H9 (cell line): ENCODE measurements at places on chromosomes 6 and 20.
A peak's percentile ranks its signal among the peaks of the same experiment; 100 is the strongest.

DNA sequence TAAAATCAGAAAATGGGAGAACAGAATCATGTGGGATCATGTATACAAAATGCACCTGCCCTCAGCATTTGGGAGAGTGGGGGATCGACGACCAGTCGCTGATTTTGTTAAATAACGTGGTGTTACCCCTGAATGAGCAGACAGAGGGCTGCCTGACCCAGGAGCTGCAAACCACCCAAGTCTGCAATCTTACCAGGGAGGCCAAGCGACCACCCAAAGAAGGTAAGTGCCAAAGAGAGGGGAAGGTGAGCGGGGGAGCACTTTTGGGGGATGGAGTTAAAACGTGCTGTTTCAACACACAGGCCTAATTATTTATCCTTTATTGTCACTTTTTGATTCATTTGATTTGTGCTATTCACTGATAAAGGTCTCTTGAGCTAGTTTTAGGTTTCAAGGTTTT lies 4.1 kb downstream of the ADGRB3 start:
- DNase-seq = peak; percentile 29

DNA sequence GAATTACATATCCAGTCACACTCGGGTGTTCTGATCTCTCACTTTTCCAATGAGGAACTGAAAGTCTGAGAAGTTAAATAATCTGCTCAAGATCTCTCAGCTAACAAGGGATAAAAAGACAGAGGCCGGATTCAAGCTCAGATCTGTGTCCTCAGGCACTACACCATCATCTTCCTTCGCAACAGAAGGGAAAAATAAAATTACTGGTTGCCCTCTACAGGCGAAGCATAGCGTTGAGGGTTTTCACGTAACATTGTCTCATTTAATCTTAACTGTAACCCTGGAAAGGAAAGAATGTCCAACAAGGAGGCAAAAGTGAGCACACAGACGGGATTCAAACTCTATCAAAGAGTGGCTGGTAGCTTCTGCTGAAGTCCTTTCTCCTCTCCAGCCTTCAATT lies 67.8 kb upstream of the ANKEF1 start:
- DNase-seq = no peak

DNA sequence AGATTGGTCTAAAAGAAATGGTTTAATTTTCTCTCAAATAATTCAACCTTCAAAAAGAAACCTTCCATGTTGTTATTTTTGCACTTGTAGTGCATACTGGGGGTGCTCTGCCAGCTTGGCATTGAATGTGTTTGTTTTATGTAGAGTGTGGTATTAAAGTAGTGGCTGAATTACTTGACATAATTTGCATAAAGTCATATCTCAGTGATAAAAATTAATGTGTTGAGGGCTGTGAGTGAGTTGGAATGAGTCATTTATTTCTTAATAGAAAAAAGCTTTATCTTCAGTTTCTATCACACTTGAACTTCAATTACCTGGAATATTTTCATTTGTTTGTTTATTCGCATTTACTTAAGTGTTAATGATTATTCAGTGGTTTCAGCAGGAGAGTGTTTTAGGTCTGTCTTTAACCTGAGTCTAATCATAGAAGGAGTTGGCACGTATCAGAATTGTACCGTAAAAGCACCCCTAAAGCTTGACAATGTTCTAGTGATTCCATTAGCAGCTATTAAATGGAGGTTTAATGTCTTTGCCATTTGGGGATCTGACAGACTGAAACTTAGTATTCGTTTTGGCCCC lies 801.2 kb upstream of the FLRT3 start:
- DNase-seq = no peak

DNA sequence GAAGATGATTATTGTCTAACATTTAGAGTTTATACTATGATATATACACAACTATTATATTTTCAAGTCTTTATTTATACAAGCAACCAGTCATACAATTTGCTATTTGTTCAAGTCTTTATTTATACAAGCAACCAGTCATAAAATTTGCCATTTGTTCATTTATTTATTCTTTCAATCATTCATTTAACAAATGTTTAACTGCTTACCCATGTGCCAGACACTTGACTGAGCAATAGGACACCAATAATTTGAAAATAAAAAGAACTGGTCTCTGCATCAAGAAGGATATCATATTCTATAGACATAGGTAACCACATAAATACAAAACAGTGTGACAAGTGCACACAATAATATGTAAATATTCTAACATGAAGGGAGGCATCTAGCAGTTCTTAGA lies 20.3 kb downstream of the GRIK2 start:
- no peak for DNase-seq

GRCh38 chr20:32648761-32649650 lies 24.7 kb downstream of the C20orf203 start:
- no peak for DNase-seq

DNA sequence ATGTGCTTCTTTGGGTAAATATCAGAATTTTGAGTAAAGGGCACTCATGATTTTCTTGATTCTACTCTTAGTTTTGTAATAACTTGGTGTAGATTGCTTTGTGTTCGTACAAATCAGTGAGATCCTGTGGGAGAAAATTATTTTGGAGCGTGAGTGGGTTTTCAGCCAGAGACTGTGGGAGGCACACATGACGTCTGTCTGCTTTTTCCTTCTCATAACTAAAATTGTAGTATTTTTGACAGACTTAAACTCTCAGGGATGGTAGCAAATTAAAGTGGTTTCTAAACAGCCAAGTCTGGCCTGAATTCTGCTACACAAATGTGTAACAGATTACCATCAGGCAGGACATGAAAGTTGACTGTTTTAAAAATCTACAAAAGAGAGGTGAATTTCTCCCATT lies 222.6 kb downstream of the OTOR start:
- DNase-seq = no peak

GRCh38 chr20:61652146-61652545 lies 400.1 kb downstream of the CDH4 start:
- no peak for DNase-seq

- no peak for DNase-seq
Observed at GRCh38 chr6:85401186-85402021, 48.5 kb upstream of the NT5E start.

DNA sequence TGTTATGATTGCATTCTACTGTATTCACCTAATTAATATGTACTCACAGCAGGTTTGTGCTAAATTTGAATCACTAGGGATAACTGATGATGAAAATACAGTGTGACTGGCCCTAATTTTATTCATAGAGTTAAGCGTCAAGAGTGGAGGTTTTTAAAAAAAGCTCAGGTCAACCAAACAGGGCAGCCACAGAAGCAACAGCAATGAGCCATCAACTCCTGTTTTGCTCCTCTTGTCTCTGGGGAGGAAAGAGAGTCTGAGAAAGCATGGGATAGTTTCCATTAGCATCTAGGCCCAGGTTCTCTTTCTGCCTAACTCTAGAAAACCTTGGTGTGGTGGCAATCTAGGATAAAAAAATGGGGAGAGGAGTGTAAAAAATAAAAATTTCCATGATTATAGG lies 122.1 kb downstream of the OGFRL1 start:
- DNase-seq = no peak

- no peak for DNase-seq
Observed at GRCh38 chr6:16043171-16044135, 85.4 kb upstream of the MYLIP start.

- DNase-seq = peak; percentile 74
Observed at GRCh38 chr6:113306552-113307145, 550.5 kb upstream of the MARCKS start.

- no peak for DNase-seq
Observed at GRCh38 chr20:2313316-2313715, 17.5 kb downstream of the TGM3 start.

GRCh38 chr6:166737261-166737660 lies 110.2 kb upstream of the RPS6KA2 start:
- DNase-seq = no peak

DNA sequence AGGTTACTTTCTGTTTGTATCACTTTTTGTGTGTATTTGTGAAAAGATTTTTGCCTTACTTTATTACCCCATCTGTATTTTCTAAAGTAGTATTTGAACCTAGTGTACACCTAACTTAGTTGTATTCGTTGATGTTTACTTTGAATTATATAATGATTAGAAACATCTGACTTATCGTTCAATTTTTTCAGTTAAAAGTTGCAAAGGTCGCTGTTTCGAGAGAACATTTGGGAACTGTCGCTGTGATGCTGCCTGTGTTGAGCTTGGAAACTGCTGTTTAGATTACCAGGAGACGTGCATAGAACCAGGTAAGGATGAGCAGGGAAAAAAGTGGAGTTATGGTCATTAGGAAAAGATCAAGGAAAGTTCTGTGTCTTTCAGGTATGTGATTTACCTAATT lies 42.0 kb downstream of the ENPP1 start:
- no peak for DNase-seq

DNA sequence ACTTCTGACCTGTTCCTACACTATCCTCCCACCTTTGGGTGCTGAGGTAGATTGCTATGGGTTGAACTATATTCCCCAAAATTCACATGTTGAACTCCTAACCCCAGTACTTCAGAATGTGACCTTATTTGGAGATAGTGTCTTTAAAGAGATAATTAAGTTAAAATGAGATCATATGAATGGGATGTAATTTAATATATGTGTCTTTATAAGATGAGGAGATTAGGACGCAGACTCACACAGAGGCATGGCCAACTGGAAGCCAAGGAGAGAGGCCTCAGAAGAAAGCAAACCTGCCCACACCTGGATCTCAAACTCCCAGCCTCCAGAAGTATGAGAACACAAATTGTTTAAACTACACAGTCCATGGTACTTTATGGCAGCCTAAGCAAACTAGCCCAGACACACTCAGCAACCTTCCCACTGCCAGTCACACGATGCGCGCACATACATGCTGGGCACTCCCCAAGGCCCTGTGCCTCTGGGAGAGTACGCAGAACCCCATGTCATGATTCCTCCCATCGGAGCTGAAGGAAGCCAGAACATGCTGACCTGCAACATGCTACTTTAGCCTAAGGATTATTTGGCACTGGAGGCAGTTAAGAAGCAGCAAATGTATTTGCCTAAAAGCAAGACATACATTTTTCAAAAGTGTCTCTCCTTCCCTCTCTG lies 8.9 kb upstream of the SLC22A1 start:
- no peak for DNase-seq

DNA sequence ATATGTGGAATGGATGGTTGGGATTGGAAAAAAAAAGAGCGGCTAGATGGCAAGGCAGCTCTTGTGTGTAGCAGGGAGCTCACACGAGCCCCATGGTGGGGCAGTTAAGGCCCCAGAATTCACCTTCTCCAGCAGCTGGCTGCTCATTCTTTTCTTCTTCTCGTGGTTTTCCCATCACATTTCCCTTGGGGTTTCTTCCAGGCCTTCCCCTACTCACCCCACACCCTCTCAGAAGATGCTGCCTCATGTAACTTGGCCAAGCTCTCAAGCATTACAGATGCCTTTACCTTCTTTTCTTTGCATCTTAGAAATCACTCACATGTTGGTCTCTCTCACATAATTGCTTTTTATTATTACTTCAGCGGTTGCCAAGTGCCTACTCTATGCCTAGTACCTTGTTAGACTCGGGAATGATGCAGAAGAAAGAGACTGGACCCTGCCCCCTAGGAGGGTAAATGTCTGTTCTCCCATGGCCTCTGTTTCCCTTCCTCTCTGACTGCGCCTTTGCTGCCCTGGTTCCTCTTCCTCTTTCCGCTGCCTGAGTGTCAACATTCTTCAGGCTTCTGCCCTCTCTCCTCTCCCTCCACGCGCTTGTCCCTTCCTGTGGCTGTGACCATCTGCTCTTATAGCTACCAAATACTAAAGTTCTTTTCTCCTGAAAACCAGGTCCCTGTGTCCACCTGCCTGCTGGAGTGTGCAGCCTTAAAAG lies 28.6 kb downstream of the PPARD start:
- no peak for DNase-seq
